ENCODE measurements at places on chromosomes 2 and 18. TPM values are rescaled to one million over a fixed set of nuclear protein-coding genes. Genes with fewer than 3 reads are reported as not detected.
A peak's percentile ranks its signal among the peaks of the same experiment; 100 is the strongest.

DNA sequence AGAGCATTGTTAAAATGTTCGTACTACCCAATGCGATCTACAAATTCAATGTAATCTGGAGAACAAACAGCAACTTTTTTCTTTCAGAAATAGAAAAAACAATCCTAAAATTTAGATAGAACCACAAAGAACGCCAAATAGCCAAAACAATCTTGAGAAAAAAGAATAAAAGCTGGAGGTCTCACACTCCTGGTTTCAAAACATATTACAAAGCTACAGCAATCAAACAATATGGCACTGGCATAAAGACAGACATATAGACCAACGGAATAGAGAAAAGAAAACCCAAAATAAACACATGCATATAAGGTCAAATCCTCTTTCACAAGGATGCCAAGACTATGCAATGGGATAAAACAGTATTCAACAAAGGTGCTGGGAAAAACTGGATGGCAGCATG lies 74.5 kb downstream of the MAP4K3 start:
- DNase-seq, result no peak

- no peak for DNase-seq
These were observed 88.1 kb upstream of the ZEB2 start for GRCh38 chr2:144607891-144608521.

DNA sequence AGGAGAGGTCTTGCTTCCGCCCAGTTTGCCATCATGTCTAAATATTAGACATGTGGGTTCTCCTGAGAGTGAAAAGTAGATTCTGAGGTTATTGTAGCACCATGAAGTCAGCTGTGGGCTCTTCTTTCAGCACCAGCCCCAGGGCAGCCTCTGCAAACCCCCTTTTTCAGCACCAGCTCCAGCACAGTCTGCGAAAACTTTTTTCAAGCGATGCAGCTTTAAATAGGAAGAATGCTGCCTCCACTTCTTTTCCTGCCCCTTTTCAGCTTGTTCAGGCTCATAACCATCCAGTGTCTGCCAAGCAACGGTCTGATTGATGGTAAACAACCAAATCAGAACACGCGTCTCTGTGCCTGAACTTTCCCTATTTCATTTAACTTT lies at the start of gene COL5A2:
Gene COL5A2 (minus strand): TSS at position 192 of the 381 bp plus-strand sequence. CDS start 157 bp downstream, at position 35.
- DNase-seq, result no peak

CROCC2 gene
- total RNA-seq, result not detected

DNA sequence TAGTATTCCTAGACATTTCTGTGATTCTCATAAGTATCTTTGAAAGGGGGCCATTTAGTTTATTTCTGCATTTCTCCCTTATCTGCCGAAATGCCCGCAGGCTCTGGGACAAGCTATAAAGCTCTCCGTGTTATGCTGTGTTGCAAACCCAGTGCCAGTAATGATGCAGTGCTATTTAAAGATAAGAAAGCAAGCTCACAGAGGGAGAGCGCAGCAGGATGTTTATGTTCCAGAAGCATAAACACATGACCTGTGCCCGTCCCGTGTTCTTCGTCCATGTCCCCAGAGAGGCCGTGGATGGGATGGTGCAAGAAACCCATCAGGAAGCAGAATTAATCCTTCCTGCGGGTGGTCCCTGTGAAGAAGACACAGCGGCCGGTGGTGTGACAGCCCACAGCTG lies 99.4 kb downstream of the NEDD4L start:
- DNase-seq, result no peak

- no peak for DNase-seq
These were observed 83.4 kb upstream of the CYP20A1 start for GRCh38 chr2:203155406-203155805.

C1QL2 gene
- not detected for total RNA-seq

DNA sequence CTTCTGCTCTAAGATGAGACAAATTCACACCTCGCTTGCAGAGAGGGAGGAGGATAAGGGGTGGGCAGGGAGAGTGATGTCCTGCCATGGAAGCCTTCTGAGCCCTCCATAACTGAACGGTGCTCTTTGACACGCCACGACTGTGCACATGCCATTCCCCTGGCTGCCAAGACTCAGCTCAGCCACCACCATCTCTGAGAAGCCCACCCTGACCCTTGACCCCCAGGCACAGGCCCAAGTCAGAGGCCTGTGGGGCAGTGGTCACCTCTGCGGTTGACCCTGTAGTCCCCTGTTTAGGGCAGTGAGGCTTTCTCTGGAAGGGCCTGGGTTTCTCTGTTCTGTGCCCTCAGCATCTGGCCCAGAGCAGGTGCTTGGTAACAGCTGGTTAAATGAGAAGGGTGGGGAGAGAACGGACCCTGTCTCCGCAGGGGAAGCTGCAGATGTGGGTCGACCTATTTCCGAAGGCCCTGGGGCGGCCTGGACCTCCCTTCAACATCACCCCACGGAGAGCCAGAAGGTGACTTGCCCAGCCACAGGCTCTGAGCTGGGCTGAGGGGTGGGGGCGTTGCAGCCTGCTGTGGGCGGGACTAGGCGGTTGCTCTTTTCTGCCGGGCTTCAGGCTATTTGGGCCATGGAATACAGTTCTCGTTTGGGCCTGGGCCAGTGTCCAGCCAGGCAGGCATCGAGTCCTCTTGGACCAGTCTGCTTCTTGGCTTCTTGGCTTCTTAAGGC lies 215.1 kb downstream of the DYSF start:
- DNase-seq, result peak; percentile 44

DNA sequence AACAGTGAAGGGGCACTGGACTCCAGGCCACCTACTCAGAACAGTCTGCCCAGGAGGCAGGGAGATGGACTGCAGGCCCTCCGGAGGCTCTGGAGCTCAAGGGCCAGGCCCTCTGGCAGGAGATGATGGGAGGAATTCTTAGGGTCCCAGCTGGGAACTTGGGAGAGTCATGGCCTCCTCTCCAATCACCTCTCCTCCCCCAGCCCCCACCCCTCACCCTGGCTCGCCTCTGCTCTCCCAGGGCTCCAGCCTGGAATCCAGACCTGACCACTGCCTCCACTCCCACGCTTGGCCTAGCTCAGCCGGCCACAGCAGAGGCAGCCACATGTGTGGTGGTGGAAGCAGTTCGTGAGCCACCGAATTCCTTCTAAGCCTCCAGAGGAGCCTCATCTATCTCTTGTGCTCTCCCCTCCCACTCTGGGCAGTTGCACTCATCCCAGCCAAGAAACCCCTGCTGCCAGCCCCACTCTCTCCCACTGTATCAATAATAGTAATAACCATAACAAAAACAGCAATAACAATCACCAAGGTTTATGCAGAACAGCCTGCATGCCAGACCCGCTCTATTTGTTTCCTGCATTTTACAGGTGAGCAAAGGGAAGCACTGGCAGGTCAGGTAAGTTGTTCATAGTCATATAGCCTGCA lies 67.4 kb downstream of the TNS1 start:
- DNase-seq, result no peak

GRCh38 chr2:3625186-3625585 lies 30.3 kb downstream of the COLEC11 start:
- peak; percentile 31 for DNase-seq

GRCh38 chr2:112767693-112768330 lies 3.4 kb upstream of the CKAP2L start:
- DNase-seq, result no peak

DNA sequence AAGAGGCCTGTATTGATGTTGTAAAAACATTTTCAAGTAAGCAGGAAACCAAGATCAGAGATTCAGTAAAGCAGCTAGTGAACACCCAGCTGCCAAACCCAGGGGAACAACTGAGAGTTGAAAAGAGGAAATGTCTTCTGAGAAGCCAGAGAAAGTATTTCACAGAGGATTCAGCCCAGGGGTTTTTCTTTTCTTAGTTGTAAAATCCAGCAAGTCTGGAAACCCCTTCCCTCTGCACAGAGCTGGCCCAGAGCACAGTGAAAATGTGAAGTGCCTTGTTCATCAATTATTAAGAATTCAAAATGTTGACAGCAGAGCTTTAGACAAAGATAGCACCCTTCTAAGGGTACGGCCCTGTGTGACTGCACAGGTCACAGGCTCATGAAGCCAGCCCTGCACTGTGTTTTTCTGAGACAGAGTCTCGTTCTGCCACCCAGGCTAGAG lies 28.4 kb downstream of the AFF3 start:
- DNase-seq, result no peak

GRCh38 chr2:98901702-98902101 lies 34.3 kb downstream of the CRACDL start:
- DNase-seq, result peak; percentile 56

GRCh38 chr2:111618226-111618977 lies 265.6 kb downstream of the ANAPC1 start:
- DNase-seq, result no peak

DNA sequence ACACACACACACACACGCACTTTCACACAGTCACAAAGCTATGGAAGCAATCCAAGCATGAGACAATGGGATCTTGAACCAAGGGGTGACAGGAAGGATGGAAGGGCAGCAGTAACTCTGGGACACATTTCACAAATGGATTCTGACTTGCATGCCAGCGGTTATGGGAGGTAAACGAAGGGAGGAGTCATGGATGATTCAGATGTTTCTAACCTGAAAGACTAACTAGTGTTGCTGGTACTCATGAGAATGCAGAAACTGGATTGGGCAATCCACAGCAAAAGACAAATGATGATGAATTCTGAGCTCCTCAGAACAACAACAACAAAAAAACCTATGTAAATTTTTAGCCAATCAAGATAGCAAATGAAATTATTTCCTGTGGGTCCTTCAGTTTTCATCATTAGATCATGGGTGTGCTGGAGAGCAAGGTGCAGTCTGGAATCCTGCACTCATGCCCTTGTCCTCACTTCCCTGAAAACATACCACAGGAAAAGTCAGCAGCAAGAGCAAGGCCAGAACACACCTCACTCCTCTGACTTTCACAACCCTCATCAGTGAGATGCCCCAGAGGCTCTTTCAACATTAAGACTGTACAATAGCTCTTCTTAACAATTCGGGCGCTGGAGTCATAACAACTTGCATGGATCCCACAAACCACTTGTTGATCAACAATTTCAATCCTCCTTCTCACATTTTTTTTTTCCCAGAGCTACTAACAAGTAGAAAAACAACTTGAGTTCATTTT lies 32.6 kb downstream of the ABCA12 start:
- no peak for DNase-seq

GRCh38 chr2:235539773-235540172 lies 45.9 kb downstream of the AGAP1 start:
- DNase-seq, result no peak

- DNase-seq, result no peak
These were observed 499.0 kb downstream of the CPS1 start for GRCh38 chr2:211055438-211055837.

DNA sequence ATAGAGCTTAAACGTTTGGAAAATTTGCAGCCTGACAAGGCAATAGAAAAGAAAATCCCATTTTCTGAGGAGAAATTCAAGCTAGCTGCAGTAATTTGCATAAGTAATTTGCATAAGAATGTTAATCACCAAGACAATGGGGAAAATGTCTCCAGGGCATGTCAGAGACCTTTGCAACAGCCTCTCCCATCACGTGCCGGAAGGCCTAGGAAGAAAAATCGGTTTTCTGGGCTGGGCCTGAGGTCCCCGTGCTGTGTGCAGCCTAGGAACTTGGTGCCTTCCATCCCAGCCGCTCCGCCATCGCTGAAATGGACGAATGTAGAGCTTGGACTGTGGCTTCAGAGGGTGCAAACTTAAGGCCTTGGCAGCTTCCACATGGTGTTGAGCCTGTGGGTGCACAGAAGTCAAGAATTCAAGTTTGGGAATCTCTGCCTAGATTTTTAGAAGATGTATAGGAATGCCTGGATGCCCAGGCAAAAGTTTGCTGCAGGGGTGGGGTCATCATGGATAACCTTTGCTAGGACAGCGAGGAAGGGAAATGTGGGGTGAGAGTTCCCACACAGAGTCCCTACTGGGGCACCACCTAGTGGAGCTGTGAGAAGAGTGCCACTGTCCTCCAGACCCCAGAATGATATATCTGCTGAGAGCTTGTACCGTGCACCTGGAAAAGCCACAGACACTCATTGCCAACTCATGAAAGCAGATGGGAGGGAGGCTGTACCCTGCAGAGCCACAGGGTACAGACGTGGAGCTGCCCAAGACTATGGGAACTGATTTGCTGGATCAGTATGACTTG lies 164.6 kb downstream of the GULP1 start:
- DNase-seq, result no peak

DNA sequence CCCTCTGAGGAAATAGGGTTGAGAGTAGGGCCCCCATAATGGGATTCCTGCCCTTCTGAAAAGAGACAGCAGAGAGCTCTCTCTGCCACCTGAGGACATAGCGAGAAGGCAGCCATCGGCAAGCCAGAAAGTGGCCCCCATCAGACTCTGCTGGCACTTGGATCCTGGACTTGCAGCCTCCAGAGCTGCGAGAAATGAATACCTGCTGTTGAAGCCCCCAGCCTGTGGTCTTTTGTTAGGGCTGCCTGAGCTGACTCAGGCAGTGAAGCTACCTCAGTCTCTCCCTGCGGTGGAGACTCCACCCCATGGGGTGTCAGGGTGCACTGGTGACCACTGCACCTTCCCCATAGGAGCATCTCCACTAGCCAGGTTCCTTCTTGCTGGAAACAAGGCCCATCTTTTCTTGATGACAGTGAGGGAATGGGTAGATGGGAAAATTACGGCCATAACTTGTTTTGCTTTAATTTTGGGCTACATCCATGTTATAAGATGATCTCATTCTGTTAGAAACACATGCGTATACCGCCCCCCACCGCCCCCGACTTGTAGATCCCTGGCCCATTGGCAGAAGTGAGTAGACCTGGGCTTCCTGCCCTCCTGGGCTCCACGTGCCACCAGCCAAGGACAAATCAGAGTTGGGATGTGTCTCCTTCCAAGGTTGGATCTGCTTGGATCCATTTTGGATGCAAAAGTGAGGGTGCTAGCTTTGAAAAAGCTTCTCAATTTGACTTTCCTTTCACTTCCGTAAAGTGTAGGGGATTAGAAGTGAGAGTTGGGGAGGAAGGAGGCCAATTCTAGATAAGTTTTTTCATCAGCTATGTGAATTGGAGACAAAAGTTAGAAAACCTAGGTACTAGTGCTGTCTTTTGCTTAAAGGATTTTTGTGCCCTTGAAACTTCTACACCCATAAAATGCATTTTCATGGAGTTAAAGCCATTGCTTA lies 42.9 kb downstream of the NCK2 start:
- DNase-seq, result no peak

PROKR1 gene
- total RNA-seq, result 0.08 TPM

- no peak for DNase-seq
These were observed 10.2 kb downstream of the IAH1 start for GRCh38 chr2:9484533-9484932.

- DNase-seq, result no peak
These were observed 7.4 kb downstream of the SCN3A start for GRCh38 chr2:165196411-165196810.

GRCh38 chr2:224894356-224894755 lies 147.9 kb downstream of the DOCK10 start:
- no peak for DNase-seq

DNA sequence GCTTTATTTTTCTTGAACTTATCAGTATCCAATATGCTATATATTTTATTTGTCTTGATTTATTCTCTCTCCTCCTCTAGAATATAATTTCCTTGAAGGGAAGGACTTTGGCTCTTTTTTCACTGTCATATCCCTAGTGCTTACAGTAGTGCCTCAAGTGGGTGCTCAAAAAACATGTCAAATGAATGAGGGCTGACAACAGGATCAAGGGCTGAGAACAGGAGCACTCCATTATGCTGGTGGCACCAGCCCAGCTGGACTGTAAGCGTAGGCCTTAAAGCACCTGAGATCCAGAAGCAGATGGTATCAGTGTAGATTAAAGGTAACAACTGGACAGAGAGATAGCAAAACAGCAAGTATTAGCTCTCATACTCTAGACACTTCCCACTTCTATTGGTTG lies 46.3 kb downstream of the PMS1 start:
- DNase-seq, result no peak

GRCh38 chr2:113219889-113220641 lies 46.3 kb downstream of the PSD4 start:
- DNase-seq, result no peak

SATB2 gene
- 1.5 TPM for total RNA-seq

GRCh38 chr2:46849046-46849715 lies 66.4 kb downstream of the MCFD2 start:
- no peak for DNase-seq

UGT1A3 gene
- not detected for total RNA-seq
